HCT116 (cell line): ENCODE measurements at places on chromosomes 1 and 21.
A peak's percentile ranks its signal among the peaks of the same experiment; 100 is the strongest.

DNA sequence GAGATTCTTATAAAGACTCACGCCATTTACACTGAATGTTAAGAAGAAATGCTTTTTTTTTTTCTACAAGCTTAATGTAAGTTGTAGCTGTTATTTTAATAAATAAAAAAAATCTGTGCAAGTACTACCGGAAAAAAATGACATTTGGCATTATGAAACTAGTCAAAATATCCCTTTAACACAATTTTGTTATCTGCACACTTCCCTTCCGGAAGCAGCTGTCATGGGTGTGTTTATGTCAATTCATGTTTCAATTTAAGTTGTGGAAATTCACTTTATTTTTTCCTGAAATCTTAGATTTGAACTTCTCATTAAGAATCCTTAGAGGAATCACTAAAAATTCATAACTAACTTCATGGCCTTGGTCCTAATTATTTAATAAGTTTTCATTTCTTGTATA, 308.1 kb downstream of the KCTD3 start:
- DNase-seq: no peak

- no peak for DNase-seq
These were observed 8.8 kb downstream of the SLC19A1 start for GRCh38 chr21:45533361-45533845.

- DNase-seq: no peak
These were observed 24.2 kb upstream of the SYDE2 start for GRCh38 chr1:85224734-85225623.

DNA sequence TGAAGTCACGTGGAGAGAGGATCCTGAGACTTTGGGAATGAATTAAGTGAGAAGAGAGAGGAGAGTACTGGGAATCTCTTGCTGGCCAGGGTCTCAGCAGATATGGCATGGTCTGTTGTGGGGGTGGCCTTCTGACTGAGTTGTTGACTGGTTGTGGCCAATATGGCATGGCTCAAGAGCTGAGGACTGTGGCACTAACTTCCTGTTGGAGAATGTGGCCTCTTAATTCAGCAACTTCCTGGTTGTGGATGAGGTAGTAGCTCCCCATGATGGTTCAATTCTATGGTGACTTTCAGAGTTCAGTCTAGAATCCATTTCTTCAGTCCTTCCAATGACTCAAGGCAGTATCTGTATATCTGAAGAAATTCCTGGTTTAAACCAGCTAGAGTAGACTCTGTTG, 44.7 kb upstream of the PAXBP1 start:
- no peak for DNase-seq

- peak; percentile 7 for DNase-seq
These were observed 14.7 kb upstream of the OR2T27 start for GRCh38 chr1:248670003-248670402.

DNA sequence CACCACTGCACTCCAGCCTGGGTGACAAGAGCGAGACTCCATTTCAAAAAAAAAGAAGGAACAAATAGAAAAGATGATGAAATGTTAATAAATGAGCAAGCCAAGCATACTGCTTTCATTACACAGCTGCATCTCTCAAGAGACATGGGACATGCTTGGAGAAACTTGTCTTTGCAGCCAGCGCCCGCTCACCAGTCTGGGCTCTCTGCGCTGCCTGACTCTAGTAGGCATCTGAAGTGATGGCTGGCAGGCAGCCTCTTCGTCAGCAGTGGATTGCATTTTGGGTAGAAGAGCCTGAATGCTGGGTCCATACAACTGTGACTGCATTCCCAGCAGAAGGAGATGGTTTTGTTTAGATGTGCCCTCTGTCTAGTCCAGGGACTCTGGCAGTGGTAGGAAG, 48.0 kb downstream of the IL6R start:
- no peak for DNase-seq

GRCh38 chr1:85998105-85998855, 158.3 kb downstream of the COL24A1 start:
- DNase-seq: no peak

GRCh38 chr1:4564051-4564450, 90.4 kb upstream of the AJAP1 start:
- no peak for DNase-seq

GRCh38 chr1:42657201-42657600, 1.0 kb upstream of the PPIH start:
- DNase-seq: no peak

- no peak for DNase-seq
These were observed 11.4 kb upstream of the ASCL5 start for GRCh38 chr1:201138311-201138840.

- no peak for DNase-seq
These were observed 235.6 kb downstream of the SMYD3 start for GRCh38 chr1:246271516-246271915.

GRCh38 chr1:92372164-92372563, 73.3 kb downstream of the RPAP2 start:
- no peak for DNase-seq

DNA sequence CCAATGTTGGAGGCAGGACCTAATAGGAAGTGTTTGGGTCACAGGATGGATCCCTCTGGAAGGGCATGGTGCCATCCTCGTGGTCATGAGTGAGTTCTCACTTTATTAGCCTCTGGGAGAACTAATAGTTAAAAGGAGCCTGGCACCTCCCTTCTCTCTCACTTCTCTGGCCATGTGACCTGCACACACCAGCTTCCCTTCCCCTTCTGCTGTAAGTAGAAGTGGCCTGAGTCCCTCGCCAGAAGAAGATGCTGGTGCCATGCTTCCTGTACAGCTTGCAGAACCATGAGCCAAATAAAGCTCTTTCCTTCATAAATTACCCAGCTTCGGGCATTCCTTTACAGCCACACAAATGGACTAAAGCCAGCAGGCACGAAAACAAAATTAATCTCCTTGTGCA, 23.6 kb downstream of the ACOT7 start:
- no peak for DNase-seq

DNA sequence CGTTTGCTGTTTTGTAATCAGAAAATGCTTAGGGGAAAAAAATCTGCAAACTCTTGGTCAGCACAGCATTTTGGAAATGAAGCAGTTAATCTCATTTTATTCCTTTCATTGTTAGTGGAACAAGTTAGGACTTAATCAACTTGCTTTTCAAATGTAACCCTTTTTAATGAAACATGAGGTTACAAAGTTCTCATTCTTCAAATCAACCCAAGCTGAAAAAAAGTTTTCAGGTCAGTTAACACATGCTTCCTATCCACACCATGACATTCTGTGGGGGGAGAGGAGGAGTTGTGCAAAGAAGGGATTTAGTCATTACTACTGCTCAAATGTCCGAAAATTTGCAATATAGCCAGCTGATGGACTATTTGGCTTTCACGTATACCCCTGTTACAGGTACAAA, 283.2 kb upstream of the LYPLAL1 start:
- DNase-seq: no peak

GRCh38 chr1:70084314-70084915, 121.0 kb downstream of the LRRC40 start:
- DNase-seq: no peak

DNA sequence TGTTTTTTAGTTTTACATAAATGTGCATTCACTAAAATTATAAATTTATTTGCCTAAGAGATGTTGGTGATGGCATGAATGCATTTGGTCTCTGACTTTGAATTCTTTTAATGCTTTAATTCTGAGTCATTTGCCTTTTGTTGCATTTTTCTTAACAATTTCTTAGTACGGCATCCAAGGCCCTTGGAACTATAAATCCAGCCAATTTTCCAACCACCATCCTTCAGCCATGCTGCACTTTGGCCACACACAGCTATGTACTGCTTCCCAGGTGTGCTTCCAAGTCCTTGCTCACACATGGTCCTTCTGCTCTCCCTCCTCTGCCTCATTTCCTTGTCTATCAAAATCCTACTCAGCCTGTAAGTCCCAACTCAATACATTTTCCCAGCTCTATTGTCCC, 161.0 kb downstream of the DHRS3 start:
- no peak for DNase-seq
